Right renal pelvis (tissue), 4 donors: ENCODE measurements at places on chromosomes 2 and 18.

DNA sequence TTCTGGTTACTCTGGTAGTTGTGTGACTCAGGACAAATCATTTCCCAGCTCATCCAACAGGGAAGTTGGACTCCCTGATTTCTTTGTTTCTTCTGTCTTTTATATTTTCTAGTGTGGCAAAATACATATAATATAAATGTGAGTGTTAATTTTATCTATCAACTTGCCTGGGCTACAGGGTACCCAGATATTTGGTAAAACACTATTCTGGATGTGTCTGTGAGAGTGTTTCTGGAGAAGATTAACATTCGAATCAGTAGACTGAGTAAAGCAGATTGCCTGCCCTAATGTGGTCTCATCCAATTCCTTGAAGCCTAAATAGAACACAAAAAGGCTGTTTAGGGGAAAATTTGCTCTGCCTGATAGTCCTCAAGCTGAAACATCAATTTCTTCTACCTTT lies 122.9 kb upstream of the STPG4 start:
- DNase-seq = no peak

GRCh38 chr18:27411911-27412310 lies 226.8 kb upstream of the CHST9 start:
- no peak for DNase-seq

- DNase-seq = no peak
Measured at GRCh38 chr2:176832086-176832485, 380.5 kb upstream of the HNRNPA3 start.

GRCh38 chr2:68750592-68751396 lies 16.2 kb downstream of the ARHGAP25 start:
- no peak for DNase-seq

DNA sequence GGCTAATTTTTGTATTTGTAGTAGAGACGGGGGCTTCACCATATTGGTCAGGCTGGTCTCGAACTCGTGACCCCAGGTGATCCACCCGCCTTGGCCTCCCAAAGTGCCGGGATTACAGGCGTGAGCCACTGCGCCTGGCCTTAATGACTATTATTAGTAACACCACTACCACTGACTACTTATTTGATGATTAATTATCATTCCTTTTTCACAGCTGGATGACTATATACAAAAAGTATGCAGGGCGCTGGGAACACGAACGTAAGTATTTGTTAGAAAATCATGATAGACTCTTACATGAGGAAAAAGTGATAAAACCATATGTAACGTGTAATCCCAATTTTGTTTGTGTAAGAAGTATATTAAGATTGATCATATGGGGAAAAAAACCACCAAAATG lies 21.6 kb downstream of the DARS1 start:
- no peak for DNase-seq

DNA sequence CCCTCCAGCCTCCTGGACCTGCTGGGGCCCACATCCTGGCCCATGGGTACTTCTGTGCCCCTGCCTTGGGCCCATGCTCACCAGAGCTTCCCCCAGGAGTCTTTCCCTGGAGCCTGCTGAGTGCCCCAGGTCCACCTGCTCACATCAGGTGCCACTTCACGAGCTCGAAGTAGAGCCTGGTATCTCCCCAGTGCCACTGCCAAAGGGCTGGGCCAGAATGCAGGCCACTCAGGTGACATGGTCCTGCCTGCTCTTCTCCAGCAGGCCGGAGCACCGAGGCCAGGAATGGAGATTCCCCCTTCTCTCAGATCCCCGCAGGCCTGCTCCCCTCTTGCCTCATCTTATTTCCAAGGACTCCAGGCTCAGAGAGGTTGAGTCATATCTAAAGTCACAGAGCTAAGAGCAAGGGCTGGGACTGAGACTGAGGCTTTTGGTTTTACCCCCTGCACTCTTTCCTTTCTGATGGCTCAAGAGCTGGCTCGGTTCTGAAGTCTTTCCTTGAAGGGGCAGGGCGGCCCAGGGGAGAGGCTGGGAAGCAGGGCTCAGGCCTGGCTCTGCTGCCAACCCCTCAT lies 79.2 kb downstream of the HS1BP3 start:
- DNase-seq = no peak

DNA sequence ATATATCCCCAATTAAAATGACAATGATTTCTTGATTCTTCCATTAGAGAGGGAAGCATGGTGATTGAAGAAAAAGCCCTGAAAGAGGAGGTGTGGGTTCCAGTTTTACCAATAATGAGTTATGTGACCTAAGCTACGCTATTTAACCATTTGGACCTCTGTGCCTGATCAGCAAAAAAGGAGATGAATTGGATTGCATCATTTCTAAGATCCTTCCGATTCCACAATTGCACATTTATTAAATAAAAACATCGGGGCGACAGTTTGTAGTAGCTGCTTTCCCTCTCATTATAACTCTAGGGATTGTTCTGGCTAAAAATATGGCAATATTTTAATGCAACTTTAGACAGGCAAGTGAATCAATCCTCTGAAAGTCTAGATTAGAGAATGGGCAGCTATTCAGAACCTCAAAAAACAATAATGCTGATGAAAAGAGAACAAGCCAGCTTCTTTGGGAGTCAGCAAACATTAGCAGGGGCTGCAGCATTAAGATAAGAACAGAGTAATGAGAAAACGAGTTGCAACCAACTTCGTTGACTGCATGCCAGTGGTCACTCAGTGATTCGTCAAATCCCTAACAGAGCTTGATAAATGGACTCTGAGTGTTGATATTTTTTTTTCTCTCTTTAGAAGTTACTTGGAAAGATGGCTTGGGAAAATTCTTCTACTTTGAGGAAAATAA lies 301.2 kb downstream of the AGPS start:
- DNase-seq = no peak

DNA sequence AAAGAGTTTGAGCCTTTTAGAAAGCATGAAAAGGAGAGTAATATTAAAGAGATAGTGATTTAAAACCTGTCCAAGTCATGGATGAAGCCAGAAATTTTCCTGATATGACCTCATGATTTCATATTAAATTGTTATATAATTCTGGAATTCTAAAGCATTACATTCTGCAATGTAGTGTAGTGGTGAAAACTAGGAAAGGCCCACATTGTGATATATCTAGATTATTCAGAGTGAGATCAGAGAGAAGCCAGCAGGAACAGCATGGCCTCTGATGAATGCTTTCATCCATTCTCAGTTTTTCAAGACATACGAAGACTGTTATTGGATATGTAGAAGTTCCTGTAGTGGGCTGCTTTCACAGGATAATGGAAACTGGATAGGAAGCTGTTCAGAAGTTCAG lies 98.8 kb downstream of the LCLAT1 start:
- no peak for DNase-seq

- no peak for DNase-seq
Measured at GRCh38 chr2:95346231-95346737, 49.1 kb downstream of the KCNIP3 start.

GRCh38 chr18:45541421-45541820 lies 73.9 kb upstream of the SLC14A2 start:
- DNase-seq = no peak

GRCh38 chr18:13623871-13624270 lies 102.5 kb downstream of the FAM210A start:
- DNase-seq = no peak

- no peak for DNase-seq
Measured at GRCh38 chr2:28628506-28628905, 123.1 kb upstream of the PPP1CB start.

DNA sequence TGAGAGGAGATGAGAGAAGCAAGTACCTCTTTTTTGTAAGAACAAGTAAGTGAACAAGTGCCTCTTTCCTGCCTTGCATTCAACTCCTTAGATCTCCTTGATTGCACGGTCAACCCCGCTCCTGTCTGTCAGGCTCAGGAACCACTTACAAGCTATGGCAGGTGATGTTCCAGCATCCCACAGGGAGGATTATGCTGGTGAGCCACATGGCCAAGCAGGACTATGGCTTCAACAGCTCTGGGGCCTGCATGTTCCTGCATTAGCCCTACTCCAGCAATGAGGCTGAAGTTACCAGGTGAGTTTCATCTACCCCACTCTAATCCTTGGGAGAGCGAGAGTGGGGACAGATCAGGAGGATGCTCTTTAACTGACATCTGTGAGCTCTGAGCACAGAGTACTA lies 29.5 kb downstream of the TTC32 start:
- no peak for DNase-seq

GRCh38 chr2:224195925-224196571 lies 157.0 kb upstream of the SERPINE2 start:
- DNase-seq = no peak

DNA sequence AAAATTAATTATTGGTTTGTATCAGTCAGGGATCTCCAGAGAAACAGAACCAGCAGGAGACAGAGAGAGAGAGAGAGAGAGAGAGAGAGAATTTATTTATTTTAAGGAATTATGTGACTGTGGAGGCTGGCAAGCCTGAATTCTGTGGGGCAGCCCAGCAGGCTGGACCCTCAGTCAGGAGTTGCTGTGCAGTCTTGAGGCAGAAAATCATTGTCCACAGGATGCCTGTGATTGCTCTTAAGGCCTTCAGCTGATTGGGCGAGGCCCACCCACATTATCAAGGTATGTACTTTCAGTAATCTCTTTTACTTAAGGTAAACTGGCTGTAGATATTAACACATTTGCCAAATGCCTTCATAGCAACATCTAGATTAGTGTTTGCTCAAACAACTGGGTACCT lies 155.3 kb downstream of the SEPTIN10 start:
- no peak for DNase-seq

DNA sequence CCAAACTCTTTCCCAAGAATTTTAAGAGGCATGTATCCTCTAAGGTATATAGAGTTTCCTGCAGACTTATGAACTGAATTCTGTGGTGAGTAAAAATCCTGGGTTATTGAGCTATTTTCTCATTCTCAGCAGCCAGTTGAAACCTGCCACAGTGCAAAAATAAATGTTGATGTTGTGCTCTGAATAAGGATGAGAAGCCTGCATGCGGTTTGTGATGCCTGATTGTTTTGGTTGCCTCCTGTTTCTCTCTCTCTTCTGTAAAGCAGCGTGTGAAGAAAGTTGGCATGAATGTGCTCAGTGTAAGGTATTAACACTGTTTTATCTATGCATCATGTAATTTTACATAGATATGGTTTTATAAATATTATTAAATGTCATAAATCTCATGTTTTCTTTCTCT lies 452.6 kb downstream of the CDH2 start:
- DNase-seq = no peak

GRCh38 chr2:219430633-219431615 lies 3.7 kb upstream of the SPEG start:
- DNase-seq = no peak

DNA sequence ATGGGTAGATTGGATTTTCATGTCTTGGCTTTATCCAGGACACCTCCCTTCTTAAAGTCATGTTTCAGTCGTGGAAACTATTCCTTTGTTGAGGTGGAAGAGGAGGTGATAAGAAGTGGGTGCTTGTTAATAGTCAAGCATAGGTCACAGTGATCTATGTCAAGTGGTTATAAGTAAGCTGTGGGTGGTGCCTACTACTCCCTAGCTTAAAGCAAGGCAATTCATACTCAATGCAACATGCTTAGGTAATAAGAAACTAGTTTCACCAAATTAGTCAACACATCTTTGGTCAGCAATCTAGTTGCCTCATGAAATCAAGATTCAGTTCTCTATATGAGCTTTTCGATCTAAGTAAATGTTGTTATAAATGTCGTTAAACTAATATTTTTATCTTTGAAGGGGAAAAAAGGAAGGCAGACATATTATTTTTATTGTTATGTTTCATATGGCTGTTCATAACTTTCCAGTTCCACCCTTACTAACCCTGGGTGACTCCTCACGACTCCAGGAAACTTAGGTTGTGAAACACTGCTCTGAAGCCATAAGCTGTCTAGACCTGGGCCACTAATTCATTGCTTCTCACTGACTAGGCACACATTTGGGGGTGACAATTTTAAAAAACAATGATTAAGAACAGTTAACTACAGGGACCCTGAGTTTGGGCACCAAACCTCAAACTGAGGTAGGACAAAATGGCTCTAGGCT lies 5.8 kb upstream of the ABCB11 start:
- DNase-seq = no peak

DNA sequence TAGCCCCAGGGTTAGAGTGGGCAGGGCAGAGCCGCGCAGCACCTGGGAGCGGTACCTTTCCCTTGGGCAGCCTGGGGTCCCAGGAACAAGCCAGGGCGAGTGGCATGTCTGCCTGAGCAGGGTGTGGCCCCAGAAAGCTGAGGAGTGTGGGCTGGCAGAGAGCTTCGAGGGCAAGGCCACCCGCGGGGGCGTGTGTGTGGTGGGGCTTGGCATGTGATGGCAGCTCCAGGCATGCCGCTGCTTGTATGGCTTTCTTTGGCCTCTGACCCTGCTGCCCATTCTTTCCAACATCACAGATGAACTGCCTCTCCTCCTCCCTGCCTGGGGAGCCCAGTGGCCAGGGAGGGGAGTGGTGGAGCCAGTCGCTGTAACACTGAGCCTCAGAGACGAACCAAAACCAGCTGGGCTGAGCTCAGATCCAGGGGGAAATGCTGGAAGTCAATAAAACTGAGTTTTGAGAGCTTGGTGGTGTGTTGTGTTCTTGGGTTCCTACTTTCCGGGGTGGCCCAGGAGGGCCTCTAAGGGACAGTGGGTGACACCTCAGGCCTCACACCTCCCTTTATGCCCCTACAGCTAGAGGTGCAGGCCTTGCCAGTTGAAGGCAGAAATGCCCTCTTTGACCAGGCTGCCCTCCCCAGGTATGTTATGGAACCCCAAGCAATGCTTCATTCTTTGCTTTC lies 7.4 kb downstream of the DNAJB2 start:
- no peak for DNase-seq

DNA sequence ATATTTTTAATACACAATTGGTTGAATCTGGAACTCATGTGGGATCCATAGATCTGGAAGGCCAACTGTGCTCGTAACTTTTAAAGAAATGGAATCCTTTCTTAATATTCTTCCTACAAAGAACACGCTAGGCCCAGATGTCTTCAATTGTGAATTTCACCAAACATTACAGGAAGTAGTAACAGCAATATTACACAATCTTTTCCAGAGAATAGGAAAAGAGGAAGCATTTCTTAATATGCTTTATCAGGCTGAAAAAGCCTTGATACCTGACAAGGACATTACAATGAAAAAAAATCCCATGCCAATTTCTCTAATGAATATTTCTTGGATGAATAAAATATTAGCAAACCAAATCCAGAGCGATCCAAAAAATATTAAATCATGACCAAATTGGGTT lies 80.3 kb upstream of the HAAO start:
- no peak for DNase-seq

DNA sequence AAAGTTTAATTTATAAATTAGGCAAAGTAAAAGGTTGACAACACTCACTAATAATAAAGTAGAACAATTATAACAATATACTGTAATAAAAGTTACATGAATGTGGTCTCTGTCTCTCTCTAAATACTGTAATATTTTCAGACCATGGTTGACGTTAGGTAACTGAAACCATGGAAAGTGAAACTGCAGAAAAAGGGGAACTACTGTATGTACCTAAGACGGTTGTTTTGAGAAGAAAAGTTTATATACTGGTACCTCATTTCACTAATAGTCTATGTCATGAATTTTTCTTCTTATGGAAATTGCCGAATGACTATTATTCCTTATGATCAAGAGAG lies 166.7 kb upstream of the ZNF521 start:
- no peak for DNase-seq
